NCI-H2171 (cell line): ENCODE measurements at places on chromosomes 4 and X.

DNA sequence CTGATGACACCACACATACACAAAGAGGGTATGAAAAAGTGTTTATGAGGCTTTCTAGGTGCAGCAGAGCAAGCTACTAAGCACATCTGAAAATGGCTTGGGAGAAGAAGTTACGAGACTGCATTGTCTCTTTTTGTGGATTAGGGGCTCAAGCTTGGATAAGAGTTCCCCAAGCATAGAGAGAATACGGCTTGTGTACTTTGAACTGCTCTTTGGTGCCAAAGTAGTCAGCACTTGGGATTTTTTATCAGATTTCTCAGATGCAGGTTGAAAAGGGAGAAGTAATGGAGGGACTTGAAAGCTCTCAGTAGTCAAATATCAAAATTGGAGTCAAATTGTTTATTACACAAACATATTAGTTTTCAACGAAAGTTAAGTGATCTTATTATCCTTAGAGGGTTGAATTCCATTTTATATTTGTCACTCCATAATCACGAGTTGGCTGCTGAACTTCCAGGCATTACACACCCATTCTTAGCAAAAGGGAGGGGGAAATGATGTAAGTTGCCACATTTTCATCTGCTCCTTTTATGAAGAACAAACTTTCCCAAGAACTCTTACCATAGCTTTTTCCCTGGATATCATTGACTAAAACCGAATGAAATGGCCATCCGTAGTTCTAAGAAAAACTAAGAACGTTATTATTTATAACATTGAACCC, 1904.9 kb downstream of the PCDH7 start:
- no peak for DNase-seq

DNA sequence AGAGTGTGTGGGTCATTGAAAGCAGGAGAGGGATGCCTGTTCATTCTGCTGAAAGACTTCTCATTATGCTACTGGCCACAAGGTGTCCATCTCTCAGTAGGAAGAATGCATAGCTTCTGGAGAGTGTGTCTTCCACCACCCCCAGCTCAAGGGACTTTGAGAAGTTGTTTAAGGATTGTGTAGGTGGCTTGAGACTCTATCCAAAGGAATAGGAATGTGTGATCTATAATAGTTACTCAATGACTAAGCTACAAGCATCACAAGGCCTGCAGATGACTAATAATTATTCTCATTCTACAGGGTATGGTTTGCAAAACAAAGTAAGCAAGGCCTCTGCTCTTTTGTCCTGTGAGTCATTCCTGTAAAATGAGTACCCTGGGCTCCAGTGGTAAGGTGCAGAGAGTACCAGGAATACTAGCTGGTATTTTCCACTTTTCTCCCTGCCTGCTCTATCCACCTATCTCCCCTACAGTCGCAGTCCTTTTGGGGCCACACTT, 279.8 kb upstream of the BOD1L1 start:
- DNase-seq: no peak

DNA sequence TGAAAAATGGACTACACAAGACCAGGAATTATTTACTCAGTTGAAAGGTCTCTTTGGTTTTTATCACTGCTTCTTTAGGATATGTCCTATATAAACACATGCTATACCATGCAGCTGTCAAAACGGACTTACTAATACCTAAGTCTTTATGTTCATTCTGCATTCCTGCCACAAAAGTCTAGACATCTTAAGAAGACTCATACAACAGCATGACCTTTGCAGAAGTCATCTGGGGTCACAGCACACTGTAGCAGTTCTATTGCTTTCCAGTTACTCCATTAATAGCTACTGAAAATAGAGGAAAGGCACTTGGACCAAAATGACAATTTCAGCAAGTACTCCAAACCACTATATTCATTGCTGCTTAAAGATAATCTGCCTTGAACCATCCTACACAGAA, 53.2 kb downstream of the DDX60 start:
- DNase-seq: no peak

DNA sequence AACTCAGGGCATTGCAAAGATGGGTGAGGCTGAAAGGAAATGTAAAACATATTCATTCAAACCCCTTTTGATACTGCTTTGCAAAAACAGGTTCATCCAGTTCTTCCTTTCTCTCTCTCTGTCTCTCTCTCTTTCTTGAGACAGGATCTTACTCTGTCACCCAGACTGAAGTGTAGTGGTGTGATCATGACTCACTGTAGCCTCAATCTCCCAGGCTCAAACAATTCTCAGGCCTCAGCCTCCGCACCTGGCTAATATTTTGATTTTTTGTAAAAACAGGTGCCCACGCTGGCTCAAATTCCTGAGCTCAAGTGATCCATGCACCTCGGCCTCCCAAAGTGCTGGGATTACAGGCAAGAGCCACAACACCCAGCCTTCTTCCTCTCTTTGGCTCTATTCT, 15.6 kb upstream of the DCHS2 start:
- no peak for DNase-seq
